Stimulated activated CD4-positive, alpha-beta T cell treated with anti-CD3 and anti-CD28 coated beads, Interleukin-4, amount 100 ng/mL, for 24 hours (primary cell): ENCODE measurements at places on chromosomes 3 and 15.

DNA sequence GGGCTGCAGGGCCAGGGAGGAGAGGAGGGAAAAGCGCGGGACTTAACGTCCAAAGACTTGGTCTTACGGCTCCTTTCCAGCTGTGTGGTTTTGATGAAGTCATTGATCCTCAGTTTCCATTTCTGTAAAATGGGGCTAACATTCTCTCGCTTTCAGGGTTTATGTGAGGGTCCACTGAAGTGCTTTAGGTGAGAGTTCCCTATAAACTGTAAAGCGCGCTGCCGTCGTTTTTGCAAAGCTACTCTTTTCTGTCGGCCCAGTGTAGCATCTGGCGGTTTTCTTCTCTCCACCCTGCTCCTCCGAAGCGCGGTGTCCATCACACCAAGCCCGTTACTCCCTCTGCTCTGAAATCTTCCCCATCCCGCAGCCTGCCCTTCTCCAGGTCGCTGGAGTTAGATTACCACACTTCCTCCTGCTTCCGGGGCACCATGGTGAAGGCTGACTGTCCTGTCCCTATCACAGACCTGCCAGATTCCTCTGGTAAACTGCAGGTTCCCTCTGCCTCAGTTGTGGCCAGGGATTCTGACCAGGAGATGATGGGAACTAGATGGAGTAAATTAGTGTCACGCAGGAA lies 702 bp upstream of the DNAJC17 start:
- no peak for DNase-seq

DNA sequence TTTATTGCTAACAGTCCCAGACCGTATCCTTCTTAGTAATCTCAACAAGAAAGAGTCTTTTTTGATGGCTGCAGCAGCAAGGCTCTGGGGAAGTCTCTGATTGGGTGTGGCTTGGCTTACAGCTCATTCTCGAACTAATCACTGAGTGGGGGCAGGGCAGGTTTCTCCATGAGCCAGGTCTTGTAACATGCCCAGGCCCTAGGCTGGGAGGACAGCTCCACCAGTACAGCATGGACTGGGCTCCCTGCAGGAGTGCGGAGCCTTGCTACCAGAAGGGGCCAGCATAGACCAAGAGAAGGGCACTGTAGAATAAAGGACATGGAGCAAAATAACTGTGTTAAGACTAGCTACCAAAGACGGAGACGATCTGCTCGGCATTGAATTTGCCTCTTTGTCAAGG lies 7.2 kb downstream of the CD276 start:
- no peak for DNase-seq

DNA sequence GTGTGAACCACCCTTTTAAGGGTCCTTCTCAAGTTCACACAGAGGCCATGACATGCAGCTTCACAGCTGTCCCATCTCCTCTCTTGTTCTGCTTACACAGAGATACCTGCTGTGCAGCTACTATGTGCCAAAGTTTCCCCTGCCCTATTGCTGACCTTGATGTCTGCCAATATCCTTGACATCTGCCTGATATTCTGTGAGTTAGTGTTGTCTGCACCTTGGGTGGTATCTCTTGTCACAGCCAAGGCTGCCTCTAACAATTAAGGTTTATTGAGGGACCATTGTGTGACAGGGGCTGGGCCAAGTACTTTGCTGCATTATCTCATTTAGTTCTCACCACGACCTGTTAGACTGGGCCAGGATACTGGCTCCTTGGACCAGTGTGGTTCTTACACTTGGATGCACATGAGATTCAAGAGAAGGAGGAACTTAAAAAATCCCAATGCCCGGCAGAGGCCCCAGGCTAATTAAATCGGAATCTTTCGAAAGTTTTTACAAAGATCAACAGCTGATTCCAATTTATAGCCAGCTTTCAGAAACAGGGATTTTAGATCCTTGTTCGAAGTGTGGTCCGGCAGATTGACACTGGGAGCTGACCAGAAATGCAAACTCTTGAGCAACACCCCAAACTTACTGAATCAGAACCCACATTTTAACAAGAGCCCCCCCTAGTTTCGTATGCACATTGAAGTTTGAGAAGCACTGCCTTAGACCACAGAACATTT lies 178.6 kb downstream of the SATB1 start:
- DNase-seq, result no peak

DNA sequence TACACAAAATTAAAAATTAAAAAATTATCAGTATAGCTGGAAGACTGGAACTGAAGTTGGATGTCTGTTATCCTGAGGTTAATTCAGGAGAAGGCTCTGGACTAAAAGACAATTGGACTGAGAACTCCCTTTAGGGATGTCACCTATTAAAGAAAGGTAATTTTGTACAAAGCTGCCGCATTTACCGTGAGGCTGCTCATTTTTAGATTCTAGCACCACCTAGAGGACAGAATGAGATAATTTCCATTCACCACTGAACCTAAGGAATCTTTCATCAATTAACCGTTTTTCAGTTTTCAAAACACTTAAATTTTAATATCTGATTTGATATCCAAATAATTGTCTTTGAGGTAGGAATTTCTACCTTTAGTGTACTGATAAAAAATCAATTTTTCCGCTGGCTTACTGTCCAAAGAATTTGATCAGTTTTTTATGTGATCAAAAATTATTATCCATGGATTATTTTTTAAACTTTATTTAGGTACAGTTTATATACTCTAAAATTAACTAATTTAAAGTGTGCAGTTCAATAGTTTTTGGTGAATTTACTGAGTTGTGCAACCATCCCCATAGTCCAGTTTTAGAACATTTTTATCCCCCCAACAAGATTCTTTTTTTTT lies 106.7 kb upstream of the TNIK start:
- no peak for DNase-seq

GRCh38 chr15:69275074-69275670 lies 23.5 kb upstream of the PAQR5 start:
- no peak for DNase-seq

DNA sequence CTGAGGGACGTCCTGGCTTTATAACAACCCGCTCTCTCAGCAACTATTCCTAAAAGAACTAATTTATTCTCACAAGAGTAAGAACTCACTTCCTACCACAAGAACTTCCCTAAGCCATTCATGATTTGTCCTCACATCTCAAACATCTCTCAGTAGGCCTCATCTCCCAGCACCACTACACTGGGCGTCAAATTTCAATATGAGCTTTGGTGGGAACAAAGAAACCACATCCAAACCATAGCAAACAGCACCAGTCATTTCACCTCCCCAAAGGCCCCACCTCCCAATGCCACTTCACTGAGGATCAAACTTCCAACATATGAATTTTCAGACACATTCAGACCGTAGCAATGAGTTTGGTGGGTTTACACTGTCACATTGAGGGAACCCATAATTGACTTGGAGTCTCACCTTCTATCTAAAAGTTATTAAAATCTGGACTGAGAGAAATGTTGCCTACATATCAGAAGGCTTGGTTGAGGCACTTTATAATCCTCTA lies 116.4 kb upstream of the AGBL1 start:
- DNase-seq, result no peak

GRCh38 chr3:72482589-72483321 lies 365.5 kb downstream of the SHQ1 start:
- DNase-seq, result peak; percentile 86

GRCh38 chr15:29844290-29844903 lies 22.1 kb upstream of the TJP1 start:
- no peak for DNase-seq

- DNase-seq, result no peak
These were observed 54.7 kb downstream of the ADAM10 start for GRCh38 chr15:58694641-58695398.

GRCh38 chr3:62335196-62335595 lies 38.2 kb downstream of the FEZF2 start:
- DNase-seq, result no peak

DNA sequence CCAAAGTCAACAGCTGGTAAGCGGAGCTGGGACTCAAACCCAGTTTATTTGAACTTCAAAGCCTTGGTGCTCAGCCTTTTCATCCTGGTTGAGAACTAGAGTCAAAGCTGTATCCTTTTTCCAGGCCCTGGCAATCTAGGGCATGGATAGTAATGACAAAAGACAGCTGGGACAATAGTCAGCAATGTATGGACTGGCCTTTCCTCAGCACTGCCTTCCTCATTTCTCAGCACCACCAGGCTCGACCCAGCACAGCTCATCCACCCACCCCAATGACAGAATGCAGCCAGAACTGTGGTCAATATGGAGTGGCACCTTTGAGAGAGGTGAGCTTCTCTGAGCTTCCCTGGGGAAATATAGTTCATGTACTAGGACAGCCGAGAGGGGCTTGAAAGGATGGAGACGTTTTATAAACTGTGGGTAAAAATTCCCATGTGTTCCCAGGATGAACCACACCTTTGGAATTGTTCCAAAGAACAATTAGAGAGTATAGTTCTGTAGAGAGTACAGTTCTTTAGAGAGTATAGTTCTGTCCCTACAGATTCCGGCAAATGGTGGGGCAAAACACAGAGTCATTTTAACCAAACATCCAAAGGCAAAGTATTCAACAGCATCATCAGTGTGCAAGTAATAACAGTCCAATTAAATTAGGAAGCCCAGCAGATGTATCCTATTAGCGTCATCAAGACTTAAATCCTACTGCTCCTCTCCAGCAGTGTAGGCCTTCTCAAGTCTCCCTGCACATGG lies 30.2 kb upstream of the IREB2 start:
- no peak for DNase-seq

GRCh38 chr3:94513600-94513999 lies 450.7 kb downstream of the NSUN3 start:
- DNase-seq, result no peak

GRCh38 chr3:25103391-25103790 lies 324.7 kb upstream of the RARB start:
- DNase-seq, result no peak

DNA sequence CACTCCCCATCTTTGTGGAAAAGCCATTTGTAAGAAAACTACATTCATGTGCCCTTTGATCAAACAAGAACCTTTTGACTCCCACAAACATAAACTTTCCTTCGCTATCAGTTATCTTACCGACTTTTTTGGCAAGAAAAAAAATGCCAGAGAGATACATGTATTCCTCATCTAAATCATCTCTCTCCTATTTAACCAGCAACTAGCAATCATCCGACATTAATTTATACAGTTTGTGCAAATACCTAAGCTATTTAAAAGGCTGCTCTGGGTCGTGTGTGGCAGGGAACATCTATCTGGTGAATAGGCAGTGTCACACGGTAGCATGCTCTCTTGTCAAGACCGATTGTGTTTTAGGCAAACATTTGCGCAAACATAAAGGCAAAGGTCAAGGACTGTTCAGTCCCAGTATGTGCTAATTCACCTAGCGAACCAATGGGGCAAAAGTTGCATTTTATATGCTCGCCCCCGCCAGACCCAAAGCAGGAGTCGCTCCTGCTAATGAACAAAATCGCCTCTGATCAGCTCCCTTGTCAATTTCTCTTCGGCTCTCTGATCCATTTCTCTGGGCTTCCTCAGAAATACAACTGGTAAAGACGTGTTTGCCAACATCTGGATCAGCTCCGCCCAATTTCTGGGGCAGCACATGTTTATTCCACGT lies 37.7 kb downstream of the ZIC4 start:
- no peak for DNase-seq

GRCh38 chr15:48806151-48806550 lies 4.7 kb downstream of the CEP152 start:
- no peak for DNase-seq

GRCh38 chr3:184562878-184563560 lies 1.4 kb downstream of the EPHB3 start:
- no peak for DNase-seq

- DNase-seq, result no peak
These were observed 191.1 kb downstream of the PLCH1 start for GRCh38 chr3:155553780-155554179.

DNA sequence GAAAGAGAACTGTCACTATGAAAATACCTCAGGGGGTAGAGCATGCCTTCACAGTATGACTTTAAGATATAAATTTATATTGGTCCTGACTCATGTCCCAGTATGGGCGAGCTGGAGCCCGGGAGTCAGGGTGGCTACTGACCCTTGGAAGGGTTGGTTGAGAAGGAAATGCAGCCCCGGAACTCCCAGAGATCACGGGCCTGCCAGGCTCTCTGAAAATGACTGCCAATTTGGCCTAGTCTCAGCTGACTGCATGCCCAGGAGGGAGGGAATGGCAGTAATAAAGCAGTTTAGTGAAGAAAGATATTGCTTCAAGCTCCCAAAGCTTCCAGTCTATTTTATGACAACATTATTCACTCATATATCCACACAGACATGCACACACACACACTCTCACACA lies 299.0 kb downstream of the NR2F2 start:
- no peak for DNase-seq

- no peak for DNase-seq
These were observed 64.0 kb downstream of the DPH6 start for GRCh38 chr15:35481992-35482391.

DNA sequence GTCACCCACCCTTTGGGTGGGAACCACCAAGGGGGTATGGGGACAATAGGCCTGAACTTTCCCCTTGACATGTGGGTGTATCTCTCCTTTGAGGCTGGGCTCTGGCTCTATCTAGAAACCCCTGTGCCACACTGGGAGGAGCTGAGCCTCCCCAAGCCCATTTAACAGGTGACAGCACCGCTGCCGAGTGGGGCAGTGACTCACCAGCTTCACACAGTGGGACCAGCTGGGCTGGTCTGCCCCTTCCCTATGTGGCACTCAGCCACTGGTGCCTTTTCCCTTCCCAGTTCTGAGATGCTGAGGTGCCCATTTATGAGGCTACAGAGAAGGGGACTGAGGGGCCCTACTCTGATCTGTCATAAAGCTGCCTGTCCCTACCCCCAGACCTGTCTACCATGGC lies 5.1 kb downstream of the PSTPIP1 start:
- no peak for DNase-seq

DNA sequence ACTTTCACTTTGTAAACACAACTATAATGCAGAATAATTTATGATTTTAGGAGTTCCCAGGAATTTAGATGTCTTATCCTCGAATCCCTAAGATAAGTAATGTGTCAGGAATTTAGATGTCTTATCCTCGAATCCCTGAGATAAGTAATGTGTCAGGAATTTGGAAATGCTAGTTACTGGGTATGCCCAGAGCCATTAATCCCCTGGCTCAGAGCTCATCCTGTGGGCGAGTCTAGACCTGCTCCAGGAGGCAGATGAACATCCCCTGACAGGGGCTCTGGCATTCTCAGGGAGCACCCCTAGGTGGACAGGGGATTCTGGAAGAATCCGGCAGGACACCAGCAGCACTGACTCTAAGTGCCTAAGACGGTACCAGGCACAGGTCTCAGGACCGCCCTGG lies 163.3 kb downstream of the ARRDC4 start:
- DNase-seq, result no peak

DNA sequence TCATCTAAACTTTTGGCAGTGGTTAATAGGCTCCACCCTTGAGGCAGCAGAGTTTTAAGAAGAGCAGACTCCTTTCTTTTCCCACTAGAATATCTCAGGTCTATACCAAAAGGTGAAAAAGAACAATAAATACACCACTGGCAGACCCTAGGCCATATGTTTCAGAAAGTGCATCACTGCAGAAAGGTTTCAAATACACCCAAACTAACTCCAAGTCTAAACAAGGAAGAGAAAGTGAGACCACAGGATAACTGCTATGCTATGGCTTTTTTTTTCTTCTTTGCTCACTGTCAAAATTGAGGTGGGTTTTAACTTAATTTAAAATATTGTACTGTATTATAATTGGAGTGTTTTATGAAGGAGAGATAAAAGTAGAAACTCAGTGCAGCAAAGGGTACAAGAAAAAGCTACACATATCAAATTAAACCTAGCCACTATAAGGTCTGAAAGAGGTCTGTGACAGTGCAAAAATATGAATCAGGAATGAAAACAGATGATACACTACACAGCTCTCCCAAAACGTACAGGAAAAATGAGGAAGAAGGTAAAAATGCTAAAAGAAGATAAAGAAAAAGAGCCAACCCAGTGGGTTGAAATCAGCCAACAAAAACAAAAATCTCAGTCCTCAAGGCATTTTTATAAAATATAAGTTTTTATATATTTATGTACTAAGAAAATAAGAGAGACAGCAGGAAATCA lies 8.4 kb downstream of the SNX4 start:
- no peak for DNase-seq
